AG09309 (cell line): ENCODE measurements at places on chromosomes 13 and 19.
A peak's percentile ranks its signal among the peaks of the same experiment; 100 is the strongest.

DNA sequence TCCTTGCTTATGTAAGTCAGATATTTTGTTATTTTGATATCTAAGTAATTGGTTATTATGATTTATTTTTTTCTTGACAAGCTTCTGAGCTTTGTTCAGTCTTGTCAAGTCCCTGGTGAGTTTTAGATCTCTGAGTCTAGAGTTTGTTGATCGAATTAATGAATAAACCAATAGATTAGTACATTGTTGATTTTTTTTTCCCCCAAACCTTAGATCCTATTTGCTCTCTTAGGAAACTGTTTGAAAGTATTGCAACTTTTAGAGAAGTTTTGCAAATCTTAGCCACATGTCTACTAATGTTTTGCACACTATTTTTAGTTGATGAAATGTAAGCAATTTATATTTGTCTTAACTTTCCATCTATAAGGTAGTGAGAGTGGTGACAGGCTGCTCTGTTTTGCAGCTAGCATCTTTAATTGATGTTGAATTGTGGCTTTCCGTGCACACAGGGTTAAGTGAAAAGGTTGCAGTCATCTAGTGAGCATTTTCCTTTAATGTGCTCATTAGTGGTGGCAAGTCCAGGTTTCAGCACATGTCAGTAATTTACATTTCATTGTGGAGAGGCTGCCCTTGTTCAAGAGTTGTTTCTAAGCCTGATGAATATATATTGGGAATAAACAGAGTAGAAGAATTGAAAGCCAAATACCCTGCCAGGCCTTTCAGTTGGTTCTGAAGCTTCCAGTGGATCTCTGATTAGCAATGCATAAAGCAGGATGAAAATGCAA is 86.3 kb downstream of the PCCA start:
- no peak for DNase-seq

- no peak for DNase-seq
Measured at GRCh38 chr13:34103854-34104253, 285.9 kb downstream of the RFC3 start.

- DNase-seq, result no peak
Measured at GRCh38 chr19:1446713-1447481, 3.0 kb upstream of the APC2 start.

- no peak for DNase-seq
Measured at GRCh38 chr13:45352031-45352430, 11.0 kb upstream of the TPT1 start.

- no peak for DNase-seq
Measured at GRCh38 chr13:46551410-46552302, 1.3 kb upstream of the LRCH1 start.

- DNase-seq, result no peak
Measured at GRCh38 chr13:46383383-46383782, 3.7 kb downstream of the RUBCNL start.

GRCh38 chr19:10378124-10378523 is 2.2 kb downstream of the TYK2 start:
- no peak for DNase-seq

DNA sequence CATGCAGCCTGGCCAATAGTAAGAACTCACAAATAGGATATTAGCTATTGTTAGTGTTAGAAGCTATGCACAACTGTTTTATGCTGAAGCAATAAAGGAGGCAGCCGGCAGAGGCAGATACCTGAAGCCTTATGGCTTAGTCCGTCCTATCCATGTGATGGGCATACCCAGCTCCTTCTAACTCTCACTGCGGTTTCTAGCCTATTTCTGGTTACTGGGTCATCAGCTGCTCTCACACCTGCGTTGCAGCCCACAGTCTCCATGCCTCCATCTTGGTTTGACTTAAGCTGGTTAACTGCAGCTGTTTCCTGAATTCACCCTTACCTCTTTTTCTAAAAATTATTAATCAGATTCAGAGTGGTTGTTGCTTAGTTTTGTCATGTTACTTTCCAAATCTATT is 40.5 kb upstream of the CNMD start:
- no peak for DNase-seq

DNA sequence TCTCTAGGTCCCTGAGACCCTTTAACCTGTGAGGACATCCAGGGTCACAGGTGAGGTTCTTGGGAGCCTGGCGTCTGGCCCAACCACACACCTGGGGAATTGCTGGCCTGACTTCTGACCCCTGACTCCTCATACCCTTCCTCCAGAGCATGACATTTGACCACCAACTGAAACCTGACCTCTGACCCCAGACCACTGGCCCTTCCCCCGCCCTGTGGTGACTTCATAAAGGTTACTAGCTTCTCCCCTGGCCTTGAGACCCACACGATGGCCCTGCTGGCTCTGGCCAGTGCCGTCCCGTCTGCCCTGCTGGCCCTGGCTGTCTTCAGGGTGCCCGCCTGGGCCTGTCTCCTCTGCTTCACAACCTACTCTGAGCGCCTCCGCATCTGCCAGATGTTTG is at the start of gene SPACA6:
Gene SPACA6 (plus strand): TSS at position 71 of the 400 bp plus-strand sequence. CDS start 197 bp downstream, at position 268.
- no peak for DNase-seq

GRCh38 chr19:38469151-38469550 is 35.7 kb downstream of the RYR1 start:
- no peak for DNase-seq

- DNase-seq, result no peak
Measured at GRCh38 chr19:1810439-1811160, 1.5 kb downstream of the ATP8B3 start.

- DNase-seq, result no peak
Measured at GRCh38 chr19:12797141-12797587, 4.4 kb downstream of the PRDX2 start.

DNA sequence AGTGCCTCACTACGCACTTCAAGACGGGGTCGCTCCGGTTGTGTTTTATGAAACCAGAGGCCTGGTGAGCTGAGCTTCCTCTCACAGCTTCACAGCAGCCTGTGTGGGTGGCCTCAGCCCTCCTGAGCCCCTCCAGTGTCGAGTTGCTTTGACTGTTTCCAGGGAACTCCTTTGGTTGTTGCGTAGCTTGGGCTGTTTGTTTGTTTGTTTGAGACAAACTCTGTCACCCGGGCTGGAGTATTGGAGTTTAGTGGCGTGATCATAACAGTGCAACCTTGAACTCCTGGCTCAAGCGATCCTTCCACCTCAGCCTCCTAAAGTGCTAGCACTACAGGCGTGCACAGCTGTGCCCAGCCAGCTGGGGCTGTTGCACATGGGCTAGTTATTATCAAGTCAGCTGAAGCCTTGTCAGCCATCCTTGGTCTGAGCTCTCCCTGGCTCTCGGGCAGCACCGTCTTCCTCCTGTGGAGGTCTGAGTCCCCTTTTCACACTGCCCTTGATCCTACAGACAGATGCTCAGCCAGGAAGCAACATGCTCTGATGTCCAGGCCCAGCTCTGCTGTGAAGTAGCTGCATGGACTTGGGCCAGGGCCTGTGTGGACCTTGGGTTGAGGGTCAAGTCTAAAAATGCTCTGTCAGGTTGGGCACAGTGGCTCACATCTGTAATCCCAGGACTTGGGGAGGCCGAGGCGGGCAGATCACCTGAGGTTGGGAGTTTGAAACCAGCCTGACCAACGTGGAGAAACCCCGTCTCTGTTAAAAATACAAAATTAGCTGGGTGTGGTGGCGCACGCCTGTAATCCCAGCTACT is 10.2 kb downstream of the DOT1L start:
- no peak for DNase-seq

DNA sequence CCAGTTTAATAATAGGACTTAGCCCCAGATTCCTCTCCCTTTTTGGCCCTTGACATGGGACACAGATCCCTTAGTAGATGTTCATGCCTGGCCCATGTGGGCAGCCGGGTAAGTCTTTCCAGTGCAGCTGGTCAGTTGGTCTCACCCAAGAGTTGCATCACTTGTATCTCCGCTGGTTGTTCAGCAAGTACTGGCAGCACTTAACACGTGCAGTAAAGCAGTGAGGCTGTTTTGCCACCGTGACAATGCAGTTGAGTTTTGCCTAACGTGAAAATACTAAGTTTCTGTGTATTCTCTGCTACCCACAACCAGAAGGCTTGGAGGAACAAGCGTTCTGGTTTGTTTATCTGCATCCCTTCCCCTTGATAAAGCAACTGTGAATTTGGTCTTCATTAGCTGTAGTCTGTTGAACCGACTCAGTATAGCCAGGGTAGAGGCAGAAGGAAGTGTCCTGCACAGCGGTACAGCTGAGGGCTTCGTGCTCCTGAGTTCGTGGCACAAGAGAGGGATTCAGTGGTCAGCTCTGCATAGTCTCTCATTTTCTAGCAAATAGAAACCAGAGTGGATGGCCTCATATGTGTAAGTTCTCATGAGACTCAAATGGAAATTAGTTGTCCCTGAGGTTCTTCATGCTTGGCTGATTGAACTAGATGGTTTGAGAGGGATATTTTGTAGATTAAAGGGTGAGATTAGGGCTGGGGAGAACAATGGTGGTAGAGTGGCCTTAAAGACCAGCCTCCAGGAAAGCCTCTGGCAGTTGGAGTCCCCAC is 50.3 kb downstream of the ARHGEF7 start:
- no peak for DNase-seq

DNA sequence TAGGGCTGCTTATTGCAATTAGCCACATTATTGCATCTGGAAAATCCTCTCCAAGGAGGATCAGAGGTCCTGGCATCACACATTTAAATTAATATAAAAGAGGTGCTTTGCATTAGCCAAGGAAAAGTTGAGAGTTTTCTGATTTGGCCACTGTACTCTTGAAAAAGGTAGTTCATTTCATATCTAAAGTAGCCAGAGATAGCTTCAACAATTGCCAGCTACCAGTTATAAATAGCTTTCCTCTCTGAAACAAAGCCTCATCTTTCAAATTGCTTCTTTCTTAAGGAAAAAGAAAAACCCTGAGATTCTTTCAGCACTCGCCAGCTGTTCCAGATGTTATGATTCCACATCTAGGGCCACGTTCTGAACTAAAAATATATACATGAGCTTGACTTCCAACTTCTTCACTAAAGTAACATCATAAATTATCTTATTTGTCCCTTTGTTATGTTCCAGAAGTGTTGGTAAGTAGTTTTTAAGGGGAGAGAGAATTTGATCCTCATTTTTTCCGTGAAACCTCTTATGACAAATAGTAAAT is 69.6 kb downstream of the ERCC5 start:
- DNase-seq, result no peak

DNA sequence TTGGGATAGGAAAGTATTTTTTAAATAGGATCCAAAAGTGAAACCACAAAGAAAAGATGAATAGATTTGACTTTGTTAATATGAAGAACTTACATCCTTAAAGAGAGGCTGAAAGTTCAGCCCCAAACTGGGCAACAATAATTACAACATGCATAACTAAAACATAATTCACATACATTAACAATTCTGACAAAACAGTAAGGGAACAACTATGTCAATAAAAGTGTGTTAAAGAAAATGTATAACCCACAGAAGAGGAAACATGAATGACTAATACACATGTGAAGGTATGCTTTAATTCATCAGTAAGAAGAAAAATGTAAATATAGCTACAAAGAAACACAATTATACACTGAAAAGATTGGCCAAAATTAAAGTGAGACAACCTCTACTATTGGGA is 1597.6 kb upstream of the MIR17HG start:
- no peak for DNase-seq

DNA sequence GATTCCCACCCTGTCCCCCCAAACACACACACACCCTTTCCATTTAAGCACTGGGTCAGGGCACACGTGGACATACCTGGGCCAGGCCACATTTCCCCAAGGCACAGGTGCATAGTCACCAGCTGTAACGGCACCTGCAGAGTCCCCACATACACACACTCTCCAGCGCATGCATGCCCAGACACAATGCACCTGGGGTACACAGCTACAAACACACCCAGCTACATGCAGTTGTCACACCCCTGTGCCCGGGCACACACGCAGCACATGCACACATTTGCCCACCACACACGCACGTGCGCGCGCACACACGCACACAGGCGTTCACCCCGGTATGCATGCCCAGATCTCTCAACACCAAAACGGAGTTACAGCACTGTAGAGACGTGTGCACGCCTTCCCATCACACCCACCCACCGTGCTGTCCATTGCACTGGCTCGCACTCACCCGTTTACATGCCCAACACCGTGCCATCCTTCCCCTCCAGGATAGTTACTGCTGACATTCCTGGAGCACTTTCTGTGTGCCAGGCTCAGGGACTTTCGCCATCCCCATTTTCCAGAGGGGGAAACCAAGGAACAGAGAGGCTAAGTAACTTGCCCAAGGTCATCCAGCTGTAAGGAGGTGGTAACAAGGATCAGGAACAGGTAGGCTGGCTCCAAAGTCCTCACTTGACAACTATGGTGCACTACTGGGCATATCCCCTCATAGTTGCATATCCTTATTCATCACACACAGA is 749 bp upstream of the SHANK1 start:
- DNase-seq, result no peak

DNA sequence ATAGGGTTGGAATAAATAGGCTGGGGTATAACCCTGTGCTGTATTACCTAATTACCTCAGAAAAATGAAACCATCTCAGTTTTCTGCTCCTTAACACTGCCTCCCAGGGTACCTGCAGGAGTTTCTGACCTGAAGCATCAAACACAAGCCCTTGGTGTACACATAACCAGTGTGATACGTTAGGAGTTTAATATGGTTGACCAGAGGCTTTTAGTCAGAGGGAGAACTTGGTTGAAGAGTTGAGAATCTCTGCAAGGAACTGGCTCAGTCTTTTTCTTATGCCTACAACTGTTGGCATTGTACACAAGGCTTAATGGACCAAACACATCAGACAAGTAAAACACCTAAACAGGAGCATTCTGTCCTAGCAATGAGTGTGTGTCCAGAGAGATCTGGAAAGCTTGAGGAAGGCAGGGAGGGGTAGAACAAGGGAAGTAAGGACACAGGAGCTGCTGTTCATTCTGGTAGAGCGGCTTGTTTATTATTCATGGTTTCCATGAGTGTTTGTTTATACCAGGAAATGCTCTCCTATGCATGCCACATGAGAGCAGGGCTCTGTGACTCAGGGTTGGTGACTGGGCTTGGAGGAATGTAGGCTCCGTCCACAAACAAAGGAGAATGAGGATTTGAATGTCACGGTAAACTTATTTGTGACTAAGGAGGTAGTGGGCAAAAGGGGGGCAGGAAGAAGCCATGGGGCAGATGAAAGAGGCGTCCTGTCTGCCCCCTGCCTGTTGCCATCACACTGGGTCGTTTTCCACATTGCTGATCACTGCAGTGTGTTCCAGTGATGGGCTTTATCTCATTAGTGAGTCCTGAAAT is 11.9 kb upstream of the SPATA13 start:
- peak; percentile 85 for DNase-seq

GRCh38 chr13:71610876-71611275 is 256.1 kb downstream of the DACH1 start:
- DNase-seq, result no peak

GRCh38 chr19:47757617-47758442 is 12.5 kb downstream of the NOP53 start:
- no peak for DNase-seq

- no peak for DNase-seq
Measured at GRCh38 chr13:32002873-32003272, 28.7 kb upstream of the FRY start.

DNA sequence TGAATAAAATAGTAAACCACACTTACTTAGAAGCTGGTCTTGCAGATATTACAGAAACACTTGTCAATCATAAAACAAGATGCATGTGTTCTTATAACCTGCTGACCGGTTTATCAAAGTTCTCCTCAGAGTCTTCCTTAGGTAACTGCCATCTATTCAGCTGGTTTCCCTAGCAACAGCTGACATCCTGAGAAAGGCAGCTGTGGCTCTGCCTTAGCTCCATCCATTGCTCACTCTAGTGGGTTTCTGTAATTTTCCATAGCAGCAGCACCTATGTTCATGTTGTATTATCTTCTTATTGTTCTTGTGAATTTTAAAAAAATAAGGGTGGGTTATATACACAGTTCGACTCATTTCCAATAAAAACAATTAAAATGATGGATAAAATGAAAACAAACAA is 87.8 kb downstream of the RAP2A start:
- DNase-seq, result no peak
